IMR-90 (cell line): ENCODE measurements at places on chromosomes 13 and 19. TPM values are rescaled to one million over a fixed set of nuclear protein-coding genes. Genes with fewer than 3 reads are reported as not detected.
A peak's percentile ranks its signal among the peaks of the same experiment; 100 is the strongest.

DNA sequence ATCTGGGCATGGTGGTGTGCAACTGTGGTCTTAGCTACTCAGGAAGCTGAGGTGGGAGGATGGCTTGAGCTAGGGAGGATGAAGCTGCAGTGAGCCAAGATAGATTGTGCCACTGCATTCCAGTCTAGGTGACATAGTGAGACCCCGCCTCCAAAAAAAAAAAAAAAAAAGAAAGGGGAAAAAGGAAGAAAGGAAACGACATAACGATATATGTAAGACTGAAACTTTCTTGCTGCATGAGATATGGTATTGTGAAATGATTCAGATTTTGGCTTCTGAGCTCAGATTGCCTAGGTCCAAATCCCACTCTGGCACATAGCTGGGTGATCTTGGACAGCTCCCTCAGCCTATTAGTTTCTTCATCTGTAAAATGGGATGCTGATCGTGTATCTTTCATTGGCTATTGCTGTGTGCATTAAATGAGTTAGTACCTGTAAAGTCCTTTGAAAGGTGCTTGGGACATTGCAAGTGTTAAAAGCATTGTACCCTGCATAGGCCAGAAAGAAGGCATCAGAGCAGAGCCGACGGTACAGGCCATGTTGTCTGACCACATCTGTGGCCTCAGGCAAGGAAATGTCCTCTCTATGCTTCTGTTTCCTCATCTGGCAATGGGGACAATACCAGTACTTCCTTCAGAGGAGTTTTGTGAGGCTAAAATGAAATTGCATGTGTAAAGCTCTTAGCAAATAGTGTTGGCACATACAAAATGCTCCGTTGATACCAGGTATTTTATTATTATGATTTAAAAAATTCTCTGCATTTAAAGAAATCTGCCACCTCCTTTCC is 32.6 kb upstream of the SLC46A3 start:
- DNase-seq: no peak

DNA sequence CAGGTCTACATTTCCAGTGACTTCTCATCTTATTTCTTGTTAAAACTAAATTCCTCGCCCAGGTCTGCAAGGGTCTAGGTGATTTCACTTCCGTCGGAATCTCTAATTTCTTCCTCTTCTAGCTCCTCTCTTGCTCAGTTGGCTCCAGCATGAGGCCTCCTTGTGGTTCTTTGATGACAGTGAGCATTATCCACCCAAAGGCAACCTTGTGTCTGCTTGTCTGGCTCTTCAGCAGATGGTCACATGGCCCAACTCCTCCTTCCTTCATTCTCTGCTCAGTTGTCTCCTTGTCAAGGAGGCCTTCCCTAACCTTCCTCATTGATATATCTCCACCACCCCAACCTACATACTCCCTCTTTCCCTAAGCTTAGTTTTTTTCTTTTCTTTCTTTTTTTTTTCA is 1391.4 kb downstream of the EFNB2 start:
- no peak for DNase-seq

DNA sequence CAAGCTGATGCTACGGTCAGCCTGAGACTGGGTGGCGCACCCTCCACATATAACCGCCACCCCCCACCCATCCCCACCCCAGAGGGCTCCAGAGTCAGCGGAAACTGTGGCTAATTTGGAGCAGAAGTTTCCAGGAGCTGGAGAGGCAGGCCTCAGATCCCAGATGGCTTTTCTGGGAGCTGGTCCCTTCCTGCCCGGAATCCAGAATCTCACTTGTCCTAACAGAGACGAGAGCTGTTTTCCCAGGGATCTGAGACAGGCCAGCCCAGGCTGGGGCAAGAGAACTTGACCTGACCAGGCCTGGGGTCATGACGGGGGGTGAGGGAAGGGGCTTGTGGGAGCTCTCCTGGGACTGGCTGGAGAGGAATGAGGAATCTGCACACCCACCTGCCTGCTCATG is 6.5 kb downstream of the EPHX3 start:
- DNase-seq: no peak

DNA sequence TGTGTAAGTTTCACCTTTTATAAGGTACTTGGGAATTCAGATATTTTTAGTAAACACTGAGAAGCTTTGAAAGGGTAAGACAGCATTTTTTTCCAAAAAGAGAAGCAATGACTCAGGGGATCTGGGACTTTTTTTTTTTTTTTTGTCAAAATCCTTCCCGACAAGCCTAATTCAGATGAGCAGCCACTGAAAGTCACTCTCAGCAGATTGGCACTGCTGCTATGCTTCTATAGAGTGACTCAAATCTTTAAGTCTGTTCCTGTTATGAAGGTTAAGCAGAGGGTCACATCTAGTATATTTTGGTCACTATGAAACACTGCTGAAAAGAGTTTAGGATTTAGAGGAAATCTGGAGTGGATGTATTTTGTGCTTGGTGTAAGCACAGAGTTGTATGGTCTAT is 571.1 kb downstream of the MYO16 start:
- peak; percentile 6 for DNase-seq

GRCh38 chr19:12979974-12980373 is 10.6 kb downstream of the DAND5 start:
- no peak for DNase-seq

- DNase-seq: no peak
These were observed 53.9 kb downstream of the PCDH8 start for GRCh38 chr13:52794589-52794988.

GRCh38 chr13:42820451-42820850 is 39.1 kb downstream of the FAM216B start:
- no peak for DNase-seq

HSH2D gene
- not detected in 2 replicates for total RNA-seq

DNA sequence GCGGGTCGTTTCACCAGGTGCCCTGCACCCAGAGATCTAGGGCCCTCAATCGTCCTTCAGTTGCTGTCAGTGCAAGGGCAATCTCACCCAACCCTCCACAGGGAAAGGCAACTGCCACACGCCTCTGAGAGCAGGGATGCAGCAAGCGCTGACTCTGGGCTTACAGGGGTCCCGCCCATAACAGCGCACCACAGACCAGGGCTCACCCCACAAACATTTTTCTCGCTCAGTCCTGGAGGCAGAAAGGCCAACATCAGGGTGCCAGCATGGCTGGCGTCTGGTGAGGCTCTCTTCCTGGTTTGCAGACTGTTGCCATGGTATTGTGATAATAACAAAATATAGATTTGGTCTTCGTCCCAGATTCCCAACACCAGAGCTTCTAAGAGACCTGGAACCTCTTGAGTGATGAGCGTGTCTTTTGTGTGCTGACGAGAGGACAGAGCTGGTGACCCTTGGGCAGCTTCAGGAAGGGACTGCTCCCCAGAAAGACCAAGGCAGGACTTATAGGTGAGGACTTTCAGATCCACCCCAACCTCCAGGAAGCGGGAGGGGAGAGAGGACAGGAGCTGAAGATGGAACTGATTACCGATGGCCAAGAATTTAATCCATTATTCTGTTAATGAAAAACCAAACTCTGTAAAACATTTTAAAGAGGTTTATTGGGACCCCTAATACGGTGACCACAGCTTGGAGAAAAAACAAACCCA is 51.3 kb downstream of the C13orf46 start:
- DNase-seq: no peak

DNA sequence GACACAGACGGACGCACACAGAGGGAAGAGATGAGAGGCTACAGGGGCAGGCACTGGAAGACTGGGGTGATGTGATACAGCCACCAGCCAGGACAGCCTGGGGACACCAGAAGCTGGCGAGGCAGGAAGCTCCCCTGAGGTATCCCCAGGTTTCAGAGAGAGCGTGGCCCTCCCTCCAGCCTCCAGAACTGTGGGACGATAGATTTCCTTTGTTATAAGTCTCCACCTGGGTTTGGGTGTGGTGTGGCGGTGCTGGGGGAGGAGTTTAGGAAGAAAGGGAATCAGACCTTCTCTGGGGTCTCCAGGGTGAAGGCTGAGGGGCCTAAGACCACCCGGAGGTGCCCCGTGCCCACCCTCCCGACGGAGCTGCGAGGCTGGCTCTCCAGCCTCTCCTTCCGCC is 2.7 kb upstream of the ASPDH start:
- no peak for DNase-seq

GRCh38 chr13:111025310-111025709 is 89.8 kb upstream of the ARHGEF7 start:
- no peak for DNase-seq

RFX1 gene
- 0.36 and 0.83 TPM in 2 replicates for total RNA-seq

DNA sequence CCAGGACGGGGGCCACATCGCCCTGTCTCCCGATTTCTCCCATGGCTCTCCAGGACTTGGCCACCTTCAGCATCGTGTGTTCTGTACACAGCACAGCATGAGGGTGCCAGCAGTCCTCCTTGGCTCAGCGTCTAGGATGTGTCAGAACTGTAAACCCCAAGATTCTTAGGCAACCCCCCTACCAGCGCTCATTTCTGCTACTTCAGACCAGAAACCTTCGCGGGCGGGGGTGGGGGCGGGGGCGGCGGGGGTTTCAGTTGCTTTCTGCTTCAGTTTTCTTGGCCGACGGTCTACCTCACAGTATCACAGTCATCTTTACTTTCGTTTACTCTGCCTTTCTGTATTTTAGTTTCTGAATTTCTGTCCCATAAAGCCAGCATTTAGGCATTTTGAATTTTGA is 82.4 kb downstream of the GGACT start:
- DNase-seq: no peak

DNA sequence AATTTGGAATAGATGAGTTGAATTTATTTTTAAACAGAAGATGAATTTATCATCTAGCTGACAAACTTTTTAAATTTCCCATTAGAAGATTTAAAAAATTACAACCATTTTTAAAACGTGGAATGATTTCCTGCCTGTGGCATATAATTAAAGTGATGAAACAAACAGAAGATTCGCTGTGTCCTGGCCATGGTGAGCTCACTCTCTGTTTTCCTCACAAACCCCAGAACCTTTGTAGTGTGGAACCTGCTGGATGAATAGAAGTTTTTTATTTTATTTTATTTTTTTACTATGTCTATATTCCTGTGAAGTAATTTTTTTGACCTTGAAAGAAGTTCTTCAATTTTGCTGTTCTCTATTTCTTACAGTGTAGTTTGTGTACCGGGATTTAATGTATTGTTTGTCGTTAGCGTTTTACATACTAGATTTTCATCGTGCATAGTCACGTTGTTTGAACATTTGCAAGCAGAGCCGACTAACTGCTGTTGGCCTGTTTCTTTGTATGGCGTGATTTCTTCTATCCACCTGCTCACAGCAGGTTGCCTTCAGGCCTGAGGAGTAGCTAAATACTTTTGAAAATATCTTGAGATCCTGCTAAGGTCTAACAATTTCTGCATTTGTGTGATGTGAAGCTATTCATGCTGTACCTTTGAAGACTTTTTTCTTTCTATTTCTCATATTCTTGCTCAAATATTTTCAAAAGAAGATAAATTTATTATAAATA is 149.2 kb downstream of the GGACT start:
- DNase-seq: no peak

DNA sequence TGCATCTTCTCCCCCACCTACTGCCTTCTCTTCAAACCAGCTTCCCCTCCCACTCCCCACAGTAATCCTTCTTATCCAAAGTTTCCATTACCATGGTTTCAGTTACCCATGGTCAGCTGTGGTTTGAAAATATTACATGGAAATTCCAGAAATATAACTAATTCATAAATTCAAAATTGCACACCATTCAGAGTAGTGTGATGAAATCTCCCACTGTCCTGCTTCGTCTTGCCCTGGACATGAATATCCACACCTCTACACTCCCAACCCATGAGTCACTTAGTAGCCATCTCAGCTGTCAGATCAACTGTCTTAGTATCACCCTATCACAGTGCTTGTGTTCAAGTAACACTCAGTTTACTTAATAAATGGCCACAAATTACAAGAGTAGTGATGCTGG is 3.8 kb upstream of the KCTD12 start:
- DNase-seq: peak; percentile 33

MUC16 gene
- not detected in 2 replicates for total RNA-seq

DNA sequence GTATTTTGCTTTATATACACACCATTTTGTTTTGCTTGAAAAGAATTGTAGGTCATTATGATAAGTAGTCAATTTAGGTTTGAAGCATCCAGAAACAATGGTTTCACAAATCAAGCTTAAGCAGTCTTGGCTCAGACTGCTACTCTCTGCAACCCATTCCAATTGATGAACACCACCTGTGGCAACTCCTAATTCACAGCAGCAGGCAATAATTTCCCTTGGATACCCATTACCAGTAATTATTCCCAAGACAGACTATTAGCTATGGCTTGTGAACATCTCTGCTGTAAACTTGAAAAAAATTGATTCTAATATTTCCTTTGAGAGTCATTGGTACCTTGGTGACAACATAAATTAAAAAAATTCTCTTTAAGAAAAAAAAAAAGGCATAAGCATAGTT is 299.3 kb upstream of the SLITRK6 start:
- no peak for DNase-seq

FXYD3 gene
- not detected in 2 replicates for total RNA-seq

- no peak for DNase-seq
These were observed 1390.6 kb downstream of the UQCRFS1 start for GRCh38 chr19:27822336-27822735.

- DNase-seq: peak; percentile 49
These were observed 3.3 kb downstream of the GPX4 start for GRCh38 chr19:1106841-1107660.

DNA sequence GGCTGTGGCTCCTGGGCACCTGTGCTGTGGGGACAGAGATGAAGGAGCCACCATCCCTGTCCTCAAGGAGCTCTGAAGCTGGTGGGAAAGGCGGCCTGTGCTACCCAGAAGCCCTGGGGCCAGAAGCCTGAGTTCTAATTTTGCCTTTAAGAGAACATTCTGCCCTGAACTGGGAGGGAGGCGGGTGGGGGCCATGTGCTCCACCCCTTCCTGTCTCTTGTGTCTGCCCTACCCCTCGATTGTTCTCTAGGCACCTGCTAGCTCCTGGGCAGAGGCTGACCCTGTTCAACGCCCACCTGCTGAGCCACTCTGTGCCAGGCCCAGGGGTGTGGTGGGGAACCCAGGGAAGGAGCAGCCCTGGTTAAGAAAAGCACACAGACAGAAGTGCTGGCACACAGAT is 5.9 kb downstream of the TRAPPC6A start:
- no peak for DNase-seq

- DNase-seq: no peak
These were observed 109.0 kb upstream of the RNF113B start for GRCh38 chr13:98285852-98286594.

TRPC4 gene
- total RNA-seq: 5.2 and 5.3 TPM in 2 replicates

DNA sequence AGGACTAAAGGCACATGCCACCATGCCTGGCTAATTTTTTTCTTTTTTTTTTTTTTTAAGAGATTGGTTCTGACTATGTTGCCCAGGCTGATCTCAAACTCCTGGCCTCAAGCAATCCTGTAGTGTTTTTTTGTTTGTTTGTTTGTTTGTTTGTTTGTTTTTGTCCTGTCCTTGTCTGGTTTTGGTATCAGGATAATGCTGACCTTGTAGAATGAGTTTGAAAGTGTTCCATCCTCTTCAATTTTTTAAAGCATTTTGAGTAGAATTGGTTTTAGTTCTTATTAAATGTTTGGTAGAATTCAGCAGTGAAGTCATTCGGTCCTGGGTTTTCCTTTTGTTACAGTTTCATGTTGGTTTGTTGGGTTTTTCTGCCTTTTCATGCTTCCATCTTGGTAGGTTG is 19.2 kb downstream of the CEACAM4 start:
- no peak for DNase-seq

TMEM86B gene
- total RNA-seq: 0.18 and 0.28 TPM in 2 replicates

GRCh38 chr19:10921910-10922637 is 6.4 kb downstream of the YIPF2 start:
- no peak for DNase-seq

- DNase-seq: no peak
These were observed 9.1 kb upstream of the SLC35E1 start for GRCh38 chr19:16581145-16581970.
